ENCODE measurements at places on chromosomes 16 and 17.

- peak; percentile 26 for DNase-seq
Observed at GRCh38 chr17:13646411-13646810, 44.7 kb upstream of the HS3ST3A1 start.

DNA sequence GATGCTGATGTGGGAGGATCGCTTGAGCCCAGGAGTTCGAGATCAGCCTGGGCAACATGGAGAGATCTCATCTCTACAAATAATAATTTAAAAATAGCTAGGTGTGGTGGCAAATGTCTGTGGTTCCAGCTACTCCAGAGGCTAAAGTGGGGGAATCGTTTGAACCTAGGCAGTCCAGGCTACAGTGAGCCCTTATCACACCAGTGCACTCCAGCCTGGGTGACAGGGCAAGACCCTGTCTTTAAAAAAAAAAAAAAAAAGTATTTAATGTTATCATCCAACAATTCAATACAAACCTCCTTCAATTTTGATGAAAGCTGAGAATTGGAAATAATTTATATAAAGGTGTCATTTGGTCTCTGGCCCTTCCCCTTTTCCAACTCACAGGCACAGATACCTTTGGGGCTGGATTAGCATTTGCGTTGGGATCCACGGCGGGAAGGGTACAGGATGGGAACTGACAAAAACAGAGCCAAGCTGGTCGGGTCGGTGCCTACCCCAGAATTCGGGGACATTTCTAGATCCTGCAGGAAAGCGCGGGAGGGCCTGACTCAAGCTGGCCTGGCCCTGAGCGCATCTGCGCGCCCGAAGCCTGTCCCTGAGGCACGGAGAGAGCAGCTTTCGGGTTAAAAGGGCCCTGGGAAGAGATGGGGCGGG, 860 bp upstream of the DCAF7 start:
- no peak for DNase-seq

DNA sequence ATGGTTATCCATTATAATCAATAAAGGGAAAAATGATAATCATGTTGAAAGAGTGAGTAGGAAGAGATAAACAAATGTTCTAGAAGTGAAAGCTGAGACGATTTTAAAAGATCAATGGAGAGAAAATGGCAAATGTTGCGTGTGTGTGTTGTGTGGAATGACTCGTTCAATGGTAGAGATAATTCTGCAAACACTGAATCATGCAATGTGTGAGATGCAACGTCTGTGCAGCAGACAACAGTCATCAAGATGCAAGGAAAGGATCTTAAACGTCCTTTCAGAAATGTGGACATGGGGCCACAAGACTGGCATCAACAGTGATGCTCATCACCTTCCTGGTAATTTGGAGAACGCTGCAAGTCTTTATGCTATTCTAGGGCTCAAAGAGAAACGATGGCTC, 124.4 kb downstream of the CDYL2 start:
- DNase-seq: no peak

DNA sequence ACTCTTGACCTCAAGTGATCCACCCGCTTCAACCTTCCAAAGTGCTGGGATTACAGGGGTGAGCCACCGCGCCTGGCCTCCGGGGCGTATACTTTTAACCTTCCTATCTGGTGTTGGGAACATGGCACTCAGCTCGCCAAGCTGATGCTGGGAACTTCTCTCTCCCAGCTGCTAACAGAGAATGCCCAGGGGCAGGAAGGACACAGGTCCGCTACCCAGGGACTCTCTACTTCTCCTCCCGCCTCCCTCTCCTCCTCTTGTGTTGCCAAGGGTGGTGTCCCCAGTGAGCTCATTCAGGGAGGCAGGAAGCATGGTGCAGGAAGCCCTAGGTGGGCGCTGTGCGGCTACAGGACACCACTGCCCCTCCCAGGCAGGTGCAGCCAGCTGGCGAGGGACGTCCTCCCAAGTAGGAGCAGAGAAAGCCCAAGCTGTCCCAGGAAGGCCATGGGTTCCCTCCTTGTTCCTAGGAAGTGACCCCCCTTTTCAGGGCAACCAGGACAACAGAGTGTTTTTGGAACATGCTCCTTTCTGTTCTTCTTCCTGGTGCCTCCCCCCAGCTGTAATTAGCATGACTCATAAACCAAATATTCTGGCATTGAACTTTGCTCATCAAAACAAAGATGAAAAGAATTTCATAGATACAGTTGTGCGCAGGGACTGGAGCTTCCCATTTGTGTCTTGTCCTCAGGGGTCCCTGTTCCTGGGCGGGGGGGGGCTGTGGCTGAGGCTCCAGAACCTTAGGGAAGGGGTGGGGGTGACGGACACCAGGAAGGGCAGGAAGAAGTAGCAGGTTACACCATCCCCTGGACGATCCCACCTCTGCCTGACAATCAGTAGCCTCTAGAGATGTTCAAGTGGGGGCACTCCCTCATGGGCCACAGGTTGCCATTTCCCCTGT, 2.7 kb downstream of the C1QTNF1 start:
- DNase-seq: peak; percentile 83

- no peak for DNase-seq
Observed at GRCh38 chr17:75758131-75758905, 6.7 kb downstream of the GALK1 start.

DNA sequence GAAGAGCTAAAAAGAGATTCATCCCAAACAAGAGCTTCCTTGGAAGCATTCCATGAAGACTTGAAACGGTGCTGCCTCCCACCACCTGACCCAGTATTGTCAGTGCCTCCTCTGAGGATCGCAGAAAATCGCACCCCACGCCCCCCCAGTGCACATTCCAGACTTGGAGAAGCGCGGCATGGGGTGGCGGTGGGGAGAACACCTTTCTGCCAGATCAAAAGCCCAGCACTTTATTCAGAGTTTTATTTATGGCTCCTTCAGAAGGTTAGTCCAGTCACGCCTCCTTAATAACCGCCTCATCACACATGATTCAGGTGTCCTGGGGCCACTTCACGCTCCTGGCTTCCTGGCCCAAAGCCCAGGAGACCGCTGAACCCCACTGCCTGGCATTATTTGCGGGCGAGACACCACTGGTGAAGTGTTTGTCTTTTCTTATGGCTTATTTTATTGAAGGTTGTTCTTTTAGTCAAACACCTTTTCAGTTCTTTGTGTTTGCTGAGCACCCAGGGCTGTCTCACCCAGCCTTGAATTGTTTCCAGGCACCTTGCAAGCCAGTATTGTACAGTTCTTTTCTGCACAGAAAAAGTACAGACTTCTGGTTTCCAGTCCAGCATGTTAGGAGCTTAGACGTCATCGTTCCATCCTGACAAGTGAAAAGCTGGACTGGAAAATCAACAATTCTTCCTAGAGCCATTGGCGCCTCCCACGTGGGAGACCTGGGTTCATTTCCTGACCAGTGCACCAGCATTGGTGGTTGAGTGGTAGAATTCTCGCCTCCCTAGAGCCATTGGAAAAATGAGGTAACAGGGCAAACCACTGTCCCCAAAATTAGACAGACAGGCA, 79.6 kb upstream of the CACNG5 start:
- no peak for DNase-seq

GRCh38 chr17:13337864-13338371, 263.8 kb downstream of the HS3ST3A1 start:
- peak; percentile 55 for DNase-seq

- peak; percentile 51 for DNase-seq
Observed at GRCh38 chr17:71237903-71238538, 882.8 kb upstream of the SOX9 start.

DNA sequence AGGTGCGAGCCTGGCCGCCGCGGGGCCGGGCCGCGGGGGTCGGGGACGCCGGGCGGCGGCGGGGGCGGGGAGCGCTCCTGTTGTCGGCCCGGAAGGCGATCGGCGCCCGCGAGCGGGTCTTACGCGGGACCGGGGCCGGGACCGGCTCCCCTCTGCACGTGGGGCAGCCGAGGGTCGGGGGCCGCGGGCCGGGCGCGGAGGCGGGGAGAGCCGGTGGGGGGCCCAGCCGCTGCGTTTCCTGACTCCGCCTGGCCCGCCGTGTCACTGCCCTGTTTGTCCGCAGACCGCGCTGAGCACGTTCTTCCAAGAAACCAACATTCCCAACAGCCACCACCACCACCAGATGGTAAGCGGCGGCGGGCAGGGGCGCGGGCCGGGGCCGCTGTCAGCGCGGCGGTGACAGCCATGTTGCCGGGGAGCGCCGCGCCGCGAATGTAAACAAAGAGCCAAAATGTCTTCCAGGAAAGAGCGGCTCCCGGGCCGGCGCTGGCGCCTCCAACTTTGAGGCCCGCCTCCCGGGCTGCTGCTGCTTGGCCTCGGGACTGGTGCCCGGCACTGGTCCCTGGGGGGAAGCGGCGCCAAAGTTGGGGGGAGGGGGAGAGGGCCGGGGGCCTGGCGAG, 586 bp downstream of the UBALD2 start:
- DNase-seq: peak; percentile 75

GRCh38 chr17:29070308-29070707, 27.4 kb downstream of the PIPOX start:
- DNase-seq: no peak

GRCh38 chr17:21513012-21513570, 136.9 kb downstream of the KCNJ12 start:
- peak; percentile 94 for DNase-seq

DNA sequence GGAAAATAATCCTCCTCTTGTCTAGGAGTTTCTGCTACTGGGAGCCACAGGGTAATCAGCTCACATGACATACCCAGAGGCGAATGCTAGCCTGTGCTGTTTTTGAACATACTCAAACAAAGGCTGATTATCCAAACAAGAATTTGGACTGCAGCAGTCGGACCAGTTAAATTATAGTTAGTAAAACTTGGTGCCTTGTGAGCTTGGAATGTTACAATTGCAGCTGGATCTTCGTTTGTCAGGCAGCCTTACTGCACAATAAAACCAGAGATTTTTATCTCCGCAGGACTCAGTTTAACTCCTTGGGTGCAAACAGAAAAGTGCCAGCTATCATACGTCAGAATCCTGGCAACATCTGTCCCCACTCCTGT, 163.8 kb upstream of the TBX2 start:
- DNase-seq: peak; percentile 14

DNA sequence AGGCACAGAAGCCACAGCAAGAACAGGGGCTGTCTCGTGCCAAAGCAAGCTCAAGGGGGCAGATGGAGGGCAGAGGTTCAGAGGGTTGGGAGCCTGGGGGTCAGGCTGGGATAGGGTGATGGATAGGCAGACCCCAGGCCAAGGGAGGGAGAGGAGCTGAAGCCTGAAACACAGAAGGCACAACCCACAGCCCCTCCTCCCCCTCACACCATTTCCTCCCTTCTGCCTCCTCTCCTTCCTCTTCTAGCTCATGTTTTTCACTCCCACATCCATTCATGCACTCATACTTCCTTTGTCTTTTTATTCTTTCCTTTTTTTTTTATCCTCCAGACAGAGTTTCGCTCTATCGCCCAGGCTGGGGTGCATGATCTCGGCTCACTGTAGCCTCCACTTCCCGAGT, 61.1 kb downstream of the SOCS1 start:
- no peak for DNase-seq

DNA sequence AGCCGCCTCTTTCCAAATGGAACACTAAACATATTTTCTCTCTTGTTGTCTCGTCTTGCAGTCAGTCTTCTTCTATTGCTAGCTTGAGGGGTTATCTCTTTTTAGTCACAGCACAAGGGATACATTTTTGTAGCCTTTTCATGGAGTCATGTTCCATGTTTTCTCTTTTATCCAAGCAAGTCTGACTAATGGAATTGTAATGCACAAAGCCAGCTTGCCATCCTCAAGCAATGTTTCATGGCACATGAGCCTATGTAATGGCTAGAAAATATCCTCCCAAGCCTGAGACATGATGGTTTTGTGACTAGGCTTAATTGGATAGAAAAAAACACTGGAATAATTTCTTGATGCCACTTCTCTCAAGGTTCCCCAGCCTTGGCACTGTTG, 414.6 kb upstream of the GOT2 start:
- peak; percentile 3 for DNase-seq

DNA sequence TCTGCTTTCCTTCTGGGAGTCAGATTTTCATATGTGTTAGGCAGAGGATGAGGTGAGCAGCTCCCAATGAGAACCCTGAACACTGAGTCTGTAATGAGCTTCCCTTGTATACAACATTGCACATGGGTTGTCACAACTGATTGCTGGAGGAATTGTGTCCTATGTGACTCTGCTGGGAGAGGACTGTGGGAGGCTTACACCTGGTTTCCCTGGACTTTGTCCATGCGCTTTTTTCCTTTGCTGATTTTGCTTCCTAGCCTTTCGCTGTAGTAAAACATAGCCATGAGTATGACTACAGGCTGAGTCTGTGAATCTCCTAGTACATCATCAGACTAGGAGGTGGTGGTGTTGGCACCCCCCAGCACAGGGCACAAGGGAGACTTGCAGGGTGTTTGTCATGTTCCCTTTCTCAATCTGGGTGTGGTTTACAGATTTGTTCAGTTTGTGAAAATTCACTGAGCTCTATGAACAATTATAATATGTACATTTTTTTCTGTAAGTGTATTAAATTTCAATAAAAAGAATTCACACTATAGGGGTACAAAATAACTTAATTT, 1.7 kb upstream of the PLK1 start:
- DNase-seq: no peak

GRCh38 chr16:53744449-53744848, 40.5 kb downstream of the FTO start:
- no peak for DNase-seq

DNA sequence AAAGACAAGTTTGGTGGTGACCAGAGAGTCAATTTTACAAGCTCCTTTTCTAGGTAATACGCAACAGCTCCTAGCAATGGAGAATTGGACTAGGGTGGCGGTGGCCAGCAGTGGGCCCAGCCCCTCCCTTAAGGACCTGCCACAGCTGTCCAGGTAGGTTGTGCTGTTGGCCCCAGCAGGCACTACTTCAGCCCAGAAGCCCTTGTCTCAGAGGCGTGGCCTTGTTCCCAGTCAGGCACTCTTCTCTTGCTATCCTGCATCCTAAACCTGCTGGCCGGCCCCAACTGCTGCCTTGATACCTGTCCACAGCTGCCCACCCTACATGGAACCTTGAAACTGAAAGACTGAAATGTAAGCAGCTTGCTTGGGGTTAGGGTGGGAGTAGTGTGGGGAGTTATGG, 989 bp upstream of the GALK1 start:
- DNase-seq: no peak

DNA sequence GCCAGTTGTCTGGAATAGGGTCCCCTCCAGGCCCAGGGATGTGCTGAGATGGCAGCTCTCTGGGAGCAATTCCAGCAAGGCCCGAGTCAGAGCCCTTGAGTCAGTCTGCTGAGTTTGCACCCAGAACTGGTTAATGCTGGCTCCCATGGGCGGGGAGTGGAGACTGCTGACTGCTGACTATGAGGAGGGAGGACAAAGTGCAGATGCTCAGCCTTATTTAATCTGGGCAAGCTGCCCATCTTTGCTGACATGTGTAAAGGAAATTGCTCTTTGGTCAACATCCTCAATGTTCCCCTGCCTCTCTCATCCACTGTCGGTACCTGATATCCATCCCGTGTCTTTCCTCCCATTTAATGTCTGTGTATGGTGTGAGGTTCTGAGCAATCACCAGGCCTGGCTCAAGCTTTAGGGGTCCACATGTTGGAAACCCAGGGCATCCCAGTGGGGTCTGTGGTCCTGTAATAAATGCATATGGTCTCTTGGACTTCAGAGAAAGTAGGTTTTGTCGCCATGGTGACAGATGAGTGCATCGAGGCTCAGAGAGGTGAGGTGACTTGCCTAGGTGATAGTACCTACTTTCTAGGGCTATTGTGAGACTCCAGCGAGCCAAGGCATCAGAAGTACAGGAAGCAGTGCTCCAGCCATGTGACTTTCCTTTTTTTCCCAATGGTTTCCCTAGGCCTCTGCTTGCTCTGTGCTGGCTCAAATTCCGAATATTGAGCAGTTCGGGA, 20.0 kb upstream of the RNF135 start:
- DNase-seq: peak; percentile 76

Measured in GM03348 (cell line).